ENCODE measurements at places on chromosomes 1 and 21.
A peak's percentile ranks its signal among the peaks of the same experiment; 100 is the strongest.

GRCh38 chr21:14353726-14354125 is 29.2 kb downstream of the HSPA13 start:
- no peak overlapping the region for H3K4me3 ChIP-seq
- H3K27me3 ChIP-seq: peaks cover 18% of the 10 kb centered on the region
- H3K4me1 ChIP-seq: no peaks in the 10 kb centered on the region
- no peak for DNase-seq
- no peaks in the 10 kb centered on the region for H3K36me3 ChIP-seq

DNA sequence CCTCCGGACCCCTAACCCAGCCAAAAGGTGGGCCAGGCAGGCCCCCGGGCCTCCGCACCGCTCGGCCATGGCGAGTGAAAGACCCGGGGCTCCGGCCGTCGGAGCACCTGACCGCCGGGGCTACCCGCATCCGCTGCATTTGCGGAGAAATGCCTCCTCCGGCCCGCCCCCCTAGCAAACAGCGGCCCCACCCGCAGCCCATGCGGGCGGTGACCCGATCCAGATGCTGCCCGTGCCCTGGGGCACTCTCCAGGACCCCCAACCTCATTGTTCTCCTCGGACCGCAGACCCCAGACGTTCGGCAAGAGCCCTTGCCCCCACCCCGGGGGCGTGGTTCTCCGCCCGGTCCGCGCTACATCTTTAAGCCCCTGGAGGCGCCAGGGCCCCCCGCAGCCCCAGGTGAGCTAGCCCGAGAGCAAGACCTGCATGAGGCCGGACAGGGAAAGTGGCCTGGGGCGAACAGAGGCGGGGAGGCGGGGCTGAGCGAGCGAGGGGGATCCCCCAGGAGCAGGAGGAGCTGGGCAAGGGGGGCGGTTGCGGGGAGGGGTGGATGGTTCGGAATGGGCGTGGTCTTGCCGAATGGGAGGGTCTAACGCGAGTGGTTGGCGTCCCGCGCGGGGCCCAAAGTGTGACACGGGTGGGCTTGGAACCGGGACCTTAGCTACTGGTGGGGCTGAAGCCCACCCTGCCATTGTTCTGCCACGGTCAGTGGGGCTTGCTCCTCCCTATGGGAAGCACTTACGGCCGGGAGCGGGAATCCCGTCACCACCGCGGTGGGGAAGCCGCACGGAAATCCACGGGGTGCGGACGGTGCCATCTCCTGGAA is 6.3 kb upstream of the CRYBG2 start:
- H3K4me3 ChIP-seq: peak overlapping the region; percentile 77
- H3K27ac ChIP-seq: no peak overlapping the region
- peaks cover 49% of the 10 kb centered on the region for H3K4me1 ChIP-seq
- DNase-seq: peak; percentile 86
- H3K27me3 ChIP-seq: peaks cover 18% of the 10 kb centered on the region
- no peaks in the 10 kb centered on the region for H3K36me3 ChIP-seq

DNA sequence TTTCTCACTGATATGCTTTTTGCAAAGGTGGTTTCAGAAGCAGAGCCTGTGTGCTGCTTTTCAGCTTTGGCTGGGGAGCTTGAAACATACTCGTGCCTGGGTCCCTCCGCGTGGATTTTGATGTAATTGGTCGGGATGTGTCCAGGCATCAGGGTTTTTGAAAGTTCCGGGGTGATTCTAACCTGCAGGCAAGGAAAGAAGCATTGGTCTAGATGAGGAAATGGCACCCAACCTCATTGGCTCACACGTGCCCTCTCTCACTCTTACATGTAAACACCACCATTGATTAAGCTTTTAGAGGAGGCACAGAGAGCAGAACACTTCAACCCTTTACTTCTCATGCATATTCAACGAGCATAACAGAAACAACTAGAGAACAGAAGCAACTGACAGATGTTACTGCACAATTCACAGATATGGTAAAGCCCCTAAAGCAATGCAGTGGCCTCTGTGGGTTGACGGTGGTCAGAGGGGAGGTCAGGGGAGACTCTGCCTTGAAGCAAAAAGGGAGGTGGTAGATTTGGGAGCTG is 112.1 kb downstream of the TLR5 start:
- no peak overlapping the region for H3K27ac ChIP-seq
- H3K36me3 ChIP-seq: no peaks in the 10 kb centered on the region
- H3K27me3 ChIP-seq: no peaks in the 10 kb centered on the region
- no peak for DNase-seq
- H3K4me1 ChIP-seq: no peaks in the 10 kb centered on the region

DNA sequence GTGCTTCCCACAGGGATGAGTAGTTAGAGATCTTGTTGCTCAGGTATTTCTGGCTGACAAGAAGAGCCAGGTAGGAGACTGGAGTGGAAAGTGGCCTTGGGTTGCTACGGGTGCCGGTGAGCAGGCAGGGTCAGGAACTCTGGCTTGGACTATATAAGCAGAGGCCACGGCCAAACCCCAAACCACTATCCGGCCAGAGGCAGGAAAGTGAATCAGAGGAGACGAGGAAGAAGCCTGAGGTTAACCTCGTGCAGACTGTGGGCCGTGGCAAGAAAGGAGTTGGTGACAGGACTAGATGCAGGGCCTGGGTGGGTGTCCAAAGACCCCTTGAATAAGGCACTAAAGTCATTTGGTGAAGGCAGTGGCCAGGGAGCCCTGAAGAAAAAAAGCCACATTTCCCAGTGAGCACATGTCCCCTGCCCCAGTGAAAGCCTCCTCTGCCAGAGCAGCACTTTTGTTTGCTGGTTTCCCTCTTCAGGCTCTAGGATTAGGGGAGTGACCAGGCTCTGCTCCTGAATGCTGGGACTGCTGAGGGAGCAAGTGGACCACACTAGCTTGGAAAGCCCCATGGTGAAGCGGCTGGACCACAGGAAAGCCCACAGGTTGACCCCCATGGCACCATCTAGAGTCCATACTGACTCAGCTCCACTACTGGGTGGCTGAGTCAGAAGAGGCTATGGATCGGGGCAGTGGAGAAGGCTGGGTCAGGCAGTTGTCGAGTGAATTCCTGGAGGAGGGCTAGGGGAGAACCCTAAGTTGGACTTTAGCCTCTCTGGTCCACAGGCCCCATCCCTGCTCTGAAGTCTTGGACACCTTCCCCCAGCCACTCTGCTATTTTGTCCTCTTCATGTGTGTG is 23.4 kb downstream of the CSF1 start:
- no peak for DNase-seq
- H3K4me3 ChIP-seq: no peak overlapping the region
- H3K4me1 ChIP-seq: peaks cover 11% of the 10 kb centered on the region
- H3K36me3 ChIP-seq: peaks cover 19% of the 10 kb centered on the region
- peaks cover 7% of the 10 kb centered on the region for H3K27me3 ChIP-seq
- peak overlapping the region; percentile 69 for H3K27ac ChIP-seq

- no peaks in the 10 kb centered on the region for H3K4me1 ChIP-seq
- H3K27ac ChIP-seq: no peak overlapping the region
- H3K27me3 ChIP-seq: peaks cover 13% of the 10 kb centered on the region
- no peak overlapping the region for H3K4me3 ChIP-seq
- DNase-seq: peak; percentile 94
Observed at GRCh38 chr1:53182111-53182593, 14.5 kb upstream of the CPT2 start.

- DNase-seq: no peak
- no peaks in the 10 kb centered on the region for H3K36me3 ChIP-seq
Observed at GRCh38 chr1:23594927-23595353, 35.6 kb upstream of the ID3 start.

- H3K27me3 ChIP-seq: peaks cover 10% of the 10 kb centered on the region
- H3K36me3 ChIP-seq: no peaks in the 10 kb centered on the region
Observed at GRCh38 chr1:205664399-205665017, 15.8 kb downstream of the SLC45A3 start.

DNA sequence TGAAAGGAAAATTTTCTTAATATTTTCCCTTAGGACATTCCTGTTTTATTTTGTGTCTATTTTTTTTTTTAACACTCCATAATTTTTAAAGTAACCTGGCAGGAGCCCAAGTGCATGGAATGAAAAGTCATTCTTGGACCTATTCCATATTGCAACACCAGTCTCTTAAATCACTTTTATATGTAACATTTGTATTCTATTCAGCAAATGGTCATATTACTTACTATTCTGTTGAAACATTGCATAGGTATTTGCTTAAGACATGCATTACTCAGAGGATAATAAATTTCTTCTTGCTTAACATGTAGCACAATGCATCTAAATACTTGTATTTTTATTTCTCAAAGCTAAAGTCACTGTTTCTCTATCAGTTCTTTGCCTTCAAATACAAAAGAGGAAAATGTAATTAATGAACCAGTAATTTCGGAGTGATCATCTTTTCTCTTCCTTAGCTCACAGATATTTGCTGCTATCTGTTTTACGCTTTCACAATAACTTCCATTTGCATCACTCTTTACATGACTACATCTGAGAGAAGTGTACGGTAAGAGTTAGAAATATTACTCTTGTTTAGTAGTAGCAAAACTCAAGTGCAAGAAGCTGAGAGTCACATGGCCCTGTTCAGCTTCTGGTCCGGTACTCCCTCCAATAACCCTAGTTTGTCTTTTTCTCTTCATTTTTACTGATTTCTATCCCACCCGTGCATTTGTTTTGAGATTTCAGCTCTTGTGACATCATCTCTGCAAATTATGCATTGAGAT is 394.8 kb downstream of the USP25 start:
- no peak overlapping the region for H3K4me3 ChIP-seq
- H3K4me1 ChIP-seq: no peaks in the 10 kb centered on the region
- H3K27ac ChIP-seq: no peak overlapping the region

DNA sequence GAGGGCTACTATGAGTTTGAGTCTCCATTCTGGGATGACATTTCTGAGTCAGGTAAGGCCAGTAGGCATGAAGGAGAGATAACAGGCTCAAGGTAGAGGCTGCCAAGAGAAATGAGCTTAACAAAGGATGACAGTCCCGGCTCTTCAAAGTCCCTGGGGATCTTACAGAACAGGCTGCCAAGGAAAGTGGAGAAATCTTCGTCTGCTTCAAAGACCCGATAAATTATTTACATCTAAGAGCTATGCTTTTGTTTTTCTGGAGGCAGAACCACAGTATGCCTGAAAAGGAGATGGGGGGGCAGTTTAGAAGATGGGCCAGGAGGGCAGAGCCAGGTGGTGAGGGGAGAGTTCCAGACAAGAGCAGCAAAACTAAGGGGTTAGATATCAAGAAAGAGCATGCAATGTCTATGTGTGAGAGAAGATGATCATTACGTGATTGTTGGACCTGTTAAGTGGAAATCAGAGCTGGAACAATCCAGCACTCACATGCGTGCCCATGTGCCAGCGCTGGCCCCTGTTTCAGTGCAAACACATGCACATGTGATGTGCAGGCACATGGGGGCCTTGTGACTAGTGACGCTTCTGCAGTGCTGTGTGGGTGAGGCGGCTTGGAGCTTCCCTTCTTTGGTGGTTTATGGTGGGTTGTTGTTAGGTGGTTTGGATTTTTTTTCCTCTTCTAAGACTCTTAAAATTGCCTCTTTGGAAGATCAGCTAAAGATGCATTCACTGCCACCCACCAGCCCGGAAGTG is 25.7 kb downstream of the CAMK1G start:
- H3K27me3 ChIP-seq: no peaks in the 10 kb centered on the region
- H3K27ac ChIP-seq: no peak overlapping the region
- DNase-seq: no peak
- H3K4me1 ChIP-seq: peaks cover 15% of the 10 kb centered on the region

DNA sequence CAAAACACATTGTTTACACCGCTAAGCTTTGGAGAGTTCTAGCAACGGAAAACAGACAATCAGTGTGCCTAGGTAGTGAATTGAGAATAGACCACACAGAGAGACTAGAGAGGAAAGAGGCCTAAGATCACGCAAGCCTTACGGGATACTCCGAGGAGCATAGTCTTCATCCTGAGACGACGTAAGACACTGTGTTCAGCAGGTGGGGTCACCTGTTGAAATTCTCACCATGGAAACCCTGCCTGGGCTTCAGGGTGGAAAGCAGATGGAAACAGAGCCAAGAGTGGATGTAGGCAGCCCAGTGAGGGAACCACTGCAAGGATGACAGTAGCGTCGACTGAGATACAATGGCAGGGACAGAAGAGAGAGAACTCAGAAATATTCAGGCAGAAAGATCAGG is 40.2 kb downstream of the COA6 start:
- no peak overlapping the region for H3K4me3 ChIP-seq
- peak; percentile 50 for DNase-seq
- H3K4me1 ChIP-seq: peaks cover 14% of the 10 kb centered on the region
- peaks cover 42% of the 10 kb centered on the region for H3K36me3 ChIP-seq
- no peak overlapping the region for H3K27ac ChIP-seq
- H3K27me3 ChIP-seq: no peaks in the 10 kb centered on the region

DNA sequence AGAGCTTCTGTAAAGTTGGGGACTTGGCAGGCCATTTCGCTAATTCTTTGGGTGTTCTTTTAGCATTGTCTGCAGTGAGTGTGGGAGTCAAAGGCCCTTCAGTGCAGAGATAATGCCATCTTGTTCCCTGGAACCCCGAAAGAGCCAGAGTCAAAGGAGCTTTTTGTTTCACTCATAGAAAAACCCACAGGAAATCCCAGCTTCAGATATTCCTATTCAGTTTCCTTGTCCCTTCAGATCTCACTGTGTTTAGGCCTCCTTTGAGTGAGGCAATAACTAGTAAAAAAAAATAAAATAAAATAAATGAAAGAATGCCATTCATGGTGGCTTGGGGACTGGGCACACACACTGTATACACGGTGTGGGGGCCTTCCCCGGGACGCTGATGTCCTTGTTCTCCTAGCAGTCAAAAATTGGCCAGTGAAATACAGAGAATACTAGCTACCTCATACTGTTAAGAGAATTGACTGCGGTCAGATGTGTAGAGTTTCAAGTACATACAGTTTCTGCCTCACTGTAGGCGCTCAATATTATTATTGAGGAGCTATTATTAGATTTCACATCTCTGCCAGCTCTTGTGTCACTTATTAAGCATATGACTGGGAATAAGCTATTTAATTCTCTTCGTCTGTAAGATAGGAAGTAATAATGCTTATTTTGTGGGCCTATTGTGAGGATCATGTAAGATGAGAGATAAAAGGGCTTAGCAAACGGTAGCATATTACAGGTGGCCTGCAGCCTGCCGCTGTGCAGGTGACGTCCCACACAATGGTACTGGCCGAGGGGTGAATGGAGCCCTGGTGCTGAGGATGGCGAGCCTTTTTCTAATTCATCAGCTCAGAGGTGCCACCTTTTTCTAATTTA is 16.7 kb downstream of the DISC1 start:
- no peaks in the 10 kb centered on the region for H3K27me3 ChIP-seq
- no peak for DNase-seq
- H3K4me1 ChIP-seq: no peaks in the 10 kb centered on the region

DNA sequence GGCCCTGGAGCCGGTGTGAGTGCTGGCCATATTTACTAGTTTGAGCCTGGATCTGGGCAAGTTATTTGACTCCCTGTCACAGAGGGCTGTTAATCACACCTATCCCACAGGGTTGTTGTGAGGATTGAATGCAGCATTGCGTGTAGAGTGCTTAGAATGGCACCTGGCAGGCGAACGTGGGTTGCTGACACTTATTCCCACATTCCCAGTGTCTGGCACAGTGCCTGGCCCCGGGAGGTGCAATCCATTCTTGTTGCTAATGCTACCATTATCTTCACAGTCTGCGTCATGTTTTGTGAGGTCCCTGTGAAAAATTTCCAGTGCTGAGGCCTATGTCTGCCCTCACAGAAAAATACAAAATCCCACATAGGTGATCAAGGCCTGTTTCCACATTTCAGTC is 66.1 kb downstream of the CD2 start:
- DNase-seq: no peak
- no peaks in the 10 kb centered on the region for H3K27me3 ChIP-seq
- H3K27ac ChIP-seq: no peak overlapping the region
- no peak overlapping the region for H3K4me3 ChIP-seq
- peaks cover 46% of the 10 kb centered on the region for H3K4me1 ChIP-seq

GRCh38 chr1:228090613-228091081 is 8.1 kb downstream of the ARF1 start:
- DNase-seq: no peak
- H3K4me1 ChIP-seq: peaks cover 41% of the 10 kb centered on the region
- H3K27ac ChIP-seq: no peak overlapping the region
- no peaks in the 10 kb centered on the region for H3K27me3 ChIP-seq
- peaks cover 62% of the 10 kb centered on the region for H3K36me3 ChIP-seq
- no peak overlapping the region for H3K4me3 ChIP-seq

Measured in activated CD4-positive, alpha-beta T cell treated with anti-CD3 and anti-CD28 coated beads, Interleukin-2, amount 10 ng/mL, durations not matched to agents 24 days and 14 days (primary cell).